Activated T-helper 1 cell treated with Interleukin-2 at 50 U/mL for 16 hours (primary cell): ENCODE measurements at places on chromosomes 7 and 10.

- DNase-seq: no peak
Observed at GRCh38 chr7:157270060-157270444, 66.8 kb upstream of the DNAJB6 start.

DNA sequence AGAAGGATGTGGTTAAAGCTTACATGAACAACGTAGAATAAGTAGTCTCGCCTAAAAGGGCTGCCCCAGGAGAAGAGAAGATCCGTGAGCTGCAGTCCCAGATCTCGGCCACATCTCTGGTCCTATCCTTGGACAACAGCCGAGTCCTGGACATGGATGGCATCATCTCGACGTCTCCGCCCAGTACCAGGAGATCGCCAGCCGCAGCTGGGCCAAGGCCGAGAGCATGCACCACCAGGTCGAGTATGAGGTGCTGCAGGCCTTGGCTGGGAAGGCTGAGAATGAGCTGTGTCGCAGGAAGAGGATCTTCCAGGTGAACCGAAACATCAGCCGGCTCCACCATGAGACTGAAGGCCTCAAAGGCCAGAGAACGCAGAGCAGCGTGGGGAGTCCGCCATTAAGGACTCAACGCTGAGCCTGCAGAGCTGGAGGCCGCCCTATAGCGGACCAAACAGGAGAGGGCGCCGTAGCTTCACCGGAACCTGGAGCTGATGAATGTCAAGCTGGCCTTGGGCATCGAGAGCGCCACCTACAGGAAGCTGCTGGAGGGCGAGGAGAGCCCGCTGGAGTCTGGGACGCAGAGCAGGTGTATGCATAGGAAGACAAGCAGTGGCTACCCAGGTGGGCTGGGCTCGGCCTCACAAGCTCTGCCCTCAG lies 22.2 kb downstream of the LIPK start:
- peak; percentile 2 for DNase-seq

- DNase-seq: no peak
Observed at GRCh38 chr10:110303681-110304080, 1.0 kb downstream of the SMNDC1 start.

GRCh38 chr7:119957335-119957734 lies 315.6 kb upstream of the KCND2 start:
- DNase-seq: no peak

- DNase-seq: no peak
Observed at GRCh38 chr10:28551086-28551485, 18.2 kb downstream of the WAC start.

- no peak for DNase-seq
Observed at GRCh38 chr7:51187941-51188340, 128.7 kb downstream of the COBL start.

- DNase-seq: no peak
Observed at GRCh38 chr10:35306852-35307251, 29.5 kb upstream of the CCNY start.

GRCh38 chr10:124511205-124512039 lies 49.8 kb downstream of the LHPP start:
- no peak for DNase-seq

- no peak for DNase-seq
Observed at GRCh38 chr7:156177422-156178055, 365.3 kb upstream of the SHH start.
